Smooth muscle cell of the pulmonary artery (primary cell): ENCODE measurements at places on chromosomes 5 and 9. TPM values are rescaled to one million over a fixed set of nuclear protein-coding genes. Genes with fewer than 3 reads are reported as not detected.

Gene FREM1
- 0.39 TPM in 1 of 2 replicates, not detected in the other for total RNA-seq

Gene PCDHA4
- 0.59 and 0.69 TPM in 2 replicates for total RNA-seq

Gene TSLP
- 3.2 and 15.6 TPM in 2 replicates for total RNA-seq

Gene C5orf15
- 74.2 and 84.6 TPM in 2 replicates for total RNA-seq

Gene CCL27
- total RNA-seq = 0.17 TPM in 1 of 2 replicates, not detected in the other
